ENCODE measurements at places on chromosomes 7 and 10. TPM values are rescaled to one million over a fixed set of nuclear protein-coding genes. Genes with fewer than 3 reads are reported as not detected.

GRCh38 chr10:2547606-2548005 lies 519.7 kb upstream of the PFKP start:
- no peaks in the 10 kb centered on the region for H3K27me3 ChIP-seq
- H3K4me3 ChIP-seq: no peak overlapping the region
- no peak for DNase-seq
- H3K27ac ChIP-seq: no peak overlapping the region
- H3K4me1 ChIP-seq: peaks cover 11% of the 10 kb centered on the region
- no peaks in the 10 kb centered on the region for H3K36me3 ChIP-seq

VSTM4 gene
- 2.3 TPM for total RNA-seq

C10orf90 gene
- 0.25 TPM for total RNA-seq

DNA sequence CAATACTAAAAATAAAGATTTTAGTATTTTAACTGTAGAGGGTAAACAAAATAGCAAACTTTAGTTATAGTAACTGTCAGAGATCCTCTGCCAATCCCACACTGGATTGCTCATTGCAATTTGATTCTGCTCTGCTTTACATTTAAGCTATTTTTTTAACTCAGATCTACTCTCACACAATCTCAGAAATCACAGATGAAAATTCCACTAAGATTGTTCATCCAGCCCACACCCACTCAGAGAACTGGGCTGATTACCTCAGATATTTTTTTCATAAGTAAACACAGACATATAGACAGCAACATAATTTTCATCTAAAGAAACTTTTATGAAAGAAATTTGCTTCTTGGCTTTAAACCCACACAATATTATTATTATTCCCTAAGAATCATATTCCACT lies 7.0 kb downstream of the OSBPL3 start:
- no peak for DNase-seq
- no peak overlapping the region for H3K4me3 ChIP-seq
- H3K27me3 ChIP-seq: peaks cover 5% of the 10 kb centered on the region
- peaks cover 6% of the 10 kb centered on the region for H3K4me1 ChIP-seq
- H3K27ac ChIP-seq: no peak overlapping the region

CALML5 gene
- total RNA-seq: not detected

DNA sequence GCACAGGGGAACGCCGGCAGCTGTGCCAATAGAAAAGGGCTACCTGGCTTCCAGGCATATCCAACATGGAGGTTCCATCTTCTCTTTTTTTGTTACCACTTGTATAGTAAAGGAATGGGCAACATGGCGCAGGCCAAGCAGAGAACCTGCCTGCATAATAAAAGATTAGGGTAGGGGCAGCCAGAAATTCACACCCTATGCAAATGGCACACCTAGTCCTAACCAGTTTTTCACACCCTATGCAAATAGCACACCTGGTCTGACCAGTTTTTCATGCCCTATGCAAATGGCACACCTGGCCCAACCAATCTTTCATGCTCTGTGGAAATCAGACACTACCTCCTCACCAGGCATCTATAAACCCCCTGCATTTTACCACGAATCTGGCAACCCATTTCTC lies 369.5 kb downstream of the IPMK start:
- H3K27ac ChIP-seq: no peak overlapping the region
- no peak overlapping the region for H3K4me3 ChIP-seq
- DNase-seq: no peak
- no peaks in the 10 kb centered on the region for H3K36me3 ChIP-seq
- no peaks in the 10 kb centered on the region for H3K4me1 ChIP-seq

- no peak overlapping the region for H3K27ac ChIP-seq
- H3K27me3 ChIP-seq: no peaks in the 10 kb centered on the region
- no peak for DNase-seq
- peak overlapping the region; percentile 46 for H3K4me3 ChIP-seq
- H3K36me3 ChIP-seq: peaks cover 25% of the 10 kb centered on the region
Measured at GRCh38 chr10:78025685-78026364, 3.5 kb downstream of the POLR3A start.

- no peak for DNase-seq
- no peaks in the 10 kb centered on the region for H3K27me3 ChIP-seq
- H3K4me1 ChIP-seq: no peaks in the 10 kb centered on the region
- no peak overlapping the region for H3K4me3 ChIP-seq
- H3K27ac ChIP-seq: no peak overlapping the region
Measured at GRCh38 chr7:36923943-36924436, 199.7 kb upstream of the AOAH start.

GRCh38 chr7:76423666-76424412 lies 911 bp upstream of the ZP3 start:
- H3K4me1 ChIP-seq: peaks cover 4% of the 10 kb centered on the region
- H3K4me3 ChIP-seq: no peak overlapping the region
- DNase-seq: no peak
- peaks cover 16% of the 10 kb centered on the region for H3K27me3 ChIP-seq

GRID2IP gene
- total RNA-seq: 0.61 TPM

GRCh38 chr7:2055956-2056355 lies 176.8 kb downstream of the MAD1L1 start:
- peak overlapping the region; percentile 13 for H3K27ac ChIP-seq
- DNase-seq: no peak
- H3K27me3 ChIP-seq: no peaks in the 10 kb centered on the region
- no peak overlapping the region for H3K4me3 ChIP-seq

All from neural crest cell (in vitro differentiated cells).